ENCODE measurements at places on chromosomes 3 and 15.

- DNase-seq = no peak
Observed at GRCh38 chr3:15279671-15280402, 52.5 kb downstream of the SH3BP5 start.

GRCh38 chr3:32460031-32460749, 42.5 kb downstream of the CMTM6 start:
- DNase-seq = peak; percentile 59

DNA sequence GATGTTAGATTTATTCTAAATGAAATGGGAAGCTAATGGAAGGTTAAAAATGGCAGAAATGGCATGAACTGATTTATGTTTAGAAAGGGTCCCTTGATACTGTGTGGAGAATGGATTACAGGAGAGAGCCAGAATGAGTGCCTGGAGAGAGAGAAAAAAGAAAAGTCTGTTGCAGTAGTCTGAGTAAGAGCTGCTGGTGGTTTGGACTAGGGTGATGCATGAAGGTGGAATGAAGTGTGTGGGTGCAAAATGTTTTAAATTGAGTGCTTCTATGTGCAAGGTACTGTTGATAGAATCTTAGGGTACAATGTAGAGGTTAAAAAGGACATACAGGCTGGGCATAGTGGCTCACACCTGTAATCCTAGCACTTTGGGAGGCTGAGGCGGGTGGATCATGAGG, 11.4 kb upstream of the MGA start:
- no peak for DNase-seq

GRCh38 chr15:67396114-67396513, 124.8 kb upstream of the C15orf61 start:
- DNase-seq = no peak

DNA sequence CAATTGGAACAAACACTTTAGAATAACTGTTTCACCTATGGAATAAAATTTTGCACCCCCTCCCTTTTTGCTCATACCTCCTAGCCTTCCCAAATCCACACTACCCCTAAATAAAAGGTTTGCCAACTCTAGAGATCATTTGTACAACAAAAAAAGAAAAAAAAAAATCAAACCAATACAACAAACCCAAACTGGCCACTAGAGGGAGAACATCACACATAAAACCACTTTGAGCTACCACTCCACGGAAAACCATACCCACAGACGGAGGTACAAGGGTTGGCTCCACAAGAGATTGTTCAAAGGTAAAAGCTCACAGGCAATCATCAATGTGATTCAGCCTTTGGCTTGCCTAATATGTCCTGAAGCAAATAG, 47.6 kb downstream of the SETMAR start:
- DNase-seq = peak; percentile 8

DNA sequence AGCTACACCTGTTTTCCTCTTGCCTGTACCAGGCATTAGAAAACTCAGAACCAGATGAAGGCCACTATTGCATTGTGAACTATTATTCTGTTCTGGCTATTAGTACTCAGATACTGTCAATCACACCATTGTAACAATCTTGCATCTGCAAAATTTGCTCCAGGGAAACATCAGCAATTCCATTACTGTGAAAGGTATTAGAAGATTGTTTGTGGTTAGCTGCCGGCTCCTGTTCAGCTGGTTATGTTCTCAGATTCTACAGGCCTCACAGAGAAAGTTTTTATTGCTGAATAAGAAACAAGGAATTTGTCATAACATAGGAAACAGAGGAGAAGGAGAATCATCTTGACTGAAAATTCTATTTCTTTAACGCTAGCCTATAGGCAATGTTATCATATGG, 179.9 kb downstream of the PLOD2 start:
- DNase-seq = no peak

- no peak for DNase-seq
Observed at GRCh38 chr3:112446343-112446742, 52.9 kb downstream of the BTLA start.

- no peak for DNase-seq
Observed at GRCh38 chr15:60580650-60581376, 101.9 kb upstream of the ICE2 start.

GRCh38 chr3:107650788-107651187, 128.0 kb downstream of the BBX start:
- no peak for DNase-seq

GRCh38 chr15:61315471-61315870, 86.4 kb upstream of the RORA start:
- no peak for DNase-seq

GRCh38 chr15:28004143-28005003, 94.7 kb downstream of the OCA2 start:
- DNase-seq = no peak

DNA sequence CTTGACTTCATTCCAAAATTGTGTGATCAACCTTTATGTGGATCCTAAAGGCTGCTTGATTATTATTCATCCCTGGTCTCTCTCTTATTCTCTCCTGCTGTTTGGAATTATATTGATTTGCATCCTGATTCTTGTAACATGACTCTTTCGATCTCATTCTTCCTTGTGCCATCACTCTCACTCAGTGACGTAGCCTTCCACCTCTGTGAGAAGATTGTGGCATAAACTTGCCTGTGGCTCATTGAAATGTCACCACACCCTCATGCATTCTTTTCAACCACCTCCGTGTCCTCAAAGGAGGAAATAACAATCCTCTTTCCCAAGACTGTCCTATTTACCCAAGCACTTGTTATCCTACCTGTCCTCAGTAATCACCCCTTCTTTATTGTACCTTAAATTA, 41.3 kb upstream of the GCNT3 start:
- no peak for DNase-seq

DNA sequence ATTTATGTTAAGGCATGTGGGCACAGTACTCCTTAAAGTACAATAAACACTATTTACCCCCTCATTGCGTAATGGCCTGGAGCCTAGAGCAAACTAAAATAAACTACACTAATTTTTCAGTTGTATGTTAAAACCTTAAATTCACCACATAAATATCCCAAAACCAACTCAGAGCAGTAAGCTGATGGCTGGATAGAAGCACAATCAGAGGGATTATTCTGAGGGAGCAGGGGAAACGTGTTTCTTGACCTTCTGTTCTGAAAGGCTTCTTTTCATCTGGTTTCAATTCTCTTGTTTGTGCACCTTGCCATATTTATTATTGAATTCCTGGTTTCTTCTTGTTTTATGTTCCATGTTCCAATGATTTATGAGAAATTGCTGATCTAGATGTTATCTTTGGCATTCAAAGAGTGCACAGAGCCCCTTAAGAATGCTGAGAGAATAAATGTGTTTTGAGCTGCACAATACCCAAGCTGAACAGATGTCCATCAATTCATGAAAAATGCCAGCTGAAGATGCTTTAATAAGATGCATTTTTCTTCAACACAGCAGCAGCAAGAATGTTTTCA, 29.6 kb downstream of the RPL22L1 start:
- no peak for DNase-seq

- peak; percentile 13 for DNase-seq
Observed at GRCh38 chr3:71581457-71582035, 2.0 kb downstream of the FOXP1 start.

- DNase-seq = no peak
Observed at GRCh38 chr3:14768881-14769280, 49.9 kb upstream of the FGD5 start.

- no peak for DNase-seq
Observed at GRCh38 chr3:138463724-138464490, 29.5 kb downstream of the ESYT3 start.

DNA sequence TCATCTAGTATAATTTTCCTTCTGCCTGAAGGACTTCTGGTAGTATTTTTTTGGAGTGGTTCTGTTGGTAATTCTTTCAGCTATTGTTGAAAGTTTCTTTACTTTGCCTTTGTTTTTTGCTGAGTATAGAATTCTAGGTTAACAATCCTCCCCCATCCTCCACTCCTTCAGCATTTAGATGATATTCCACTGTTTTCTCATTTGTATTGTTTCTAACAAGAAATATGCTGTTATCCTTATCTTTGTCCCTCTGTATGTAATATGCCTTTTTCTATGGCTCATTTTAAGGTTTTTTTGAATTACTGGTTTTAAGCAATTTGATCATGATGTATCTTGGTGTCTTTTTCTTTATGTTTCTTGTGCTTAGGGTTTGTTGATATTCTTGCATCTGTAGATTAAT, 53.9 kb downstream of the KLF15 start:
- DNase-seq = no peak

DNA sequence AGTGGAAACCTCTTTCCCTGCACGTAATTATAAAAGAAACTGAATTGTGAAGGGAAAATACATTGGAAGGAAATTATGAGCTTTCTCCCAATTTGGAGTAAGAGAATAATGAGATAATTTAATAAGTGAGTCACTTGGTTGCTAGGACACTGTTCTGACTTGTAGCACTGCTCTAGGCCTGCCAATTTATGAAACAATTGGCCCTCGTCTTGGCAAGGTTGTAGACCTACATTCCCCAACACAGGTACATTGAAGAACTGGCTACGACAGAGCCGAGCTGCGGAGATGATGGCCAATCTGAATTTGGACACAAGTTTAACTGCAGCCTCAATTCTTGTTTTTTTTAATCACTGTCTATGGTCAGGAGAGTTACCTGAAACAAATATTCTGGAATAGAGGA, 674.1 kb downstream of the MECOM start:
- no peak for DNase-seq

DNA sequence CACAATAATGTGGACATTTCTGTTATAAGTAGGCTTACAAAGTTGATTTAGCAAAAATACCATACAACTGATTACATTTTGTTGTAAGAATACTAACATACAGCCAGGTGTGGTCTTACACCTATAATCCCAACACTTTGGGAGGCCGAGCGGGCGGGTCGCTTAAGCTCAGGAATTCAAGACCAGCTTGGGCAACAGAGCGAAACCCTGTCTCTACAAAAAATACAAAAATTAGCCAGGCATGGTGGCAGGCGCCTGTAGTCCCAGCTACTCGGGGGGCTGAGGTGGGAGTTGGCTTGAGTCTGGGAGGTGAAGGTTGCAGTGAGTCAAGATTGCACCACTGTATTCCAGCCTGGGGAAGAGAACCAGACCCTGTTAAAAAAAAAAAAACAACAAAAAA, 67.1 kb downstream of the DLG1 start:
- no peak for DNase-seq

- no peak for DNase-seq
Observed at GRCh38 chr15:71494563-71495397, 315.6 kb upstream of the NR2E3 start.

GRCh38 chr15:64209680-64210334, 47.0 kb upstream of the PPIB start:
- DNase-seq = no peak

DNA sequence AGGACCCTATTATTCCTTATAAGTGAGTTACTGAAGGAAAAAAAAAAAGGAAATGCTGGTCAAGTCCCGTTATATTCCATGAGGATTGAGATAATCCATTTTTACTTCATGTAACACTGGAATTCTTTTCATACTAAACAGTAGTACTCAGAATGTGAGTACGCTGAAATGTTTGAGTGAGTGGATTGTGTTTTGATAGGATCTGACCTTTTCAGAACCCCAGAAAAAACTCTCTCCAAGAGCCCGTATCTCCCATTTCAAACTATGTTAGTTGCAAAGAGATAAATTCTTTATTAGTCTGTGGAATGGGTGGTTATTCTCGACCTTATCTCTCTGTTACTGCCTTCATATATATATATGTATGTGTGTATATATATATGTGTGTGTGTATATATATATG, 2.5 kb upstream of the LPP start:
- DNase-seq = no peak

DNA sequence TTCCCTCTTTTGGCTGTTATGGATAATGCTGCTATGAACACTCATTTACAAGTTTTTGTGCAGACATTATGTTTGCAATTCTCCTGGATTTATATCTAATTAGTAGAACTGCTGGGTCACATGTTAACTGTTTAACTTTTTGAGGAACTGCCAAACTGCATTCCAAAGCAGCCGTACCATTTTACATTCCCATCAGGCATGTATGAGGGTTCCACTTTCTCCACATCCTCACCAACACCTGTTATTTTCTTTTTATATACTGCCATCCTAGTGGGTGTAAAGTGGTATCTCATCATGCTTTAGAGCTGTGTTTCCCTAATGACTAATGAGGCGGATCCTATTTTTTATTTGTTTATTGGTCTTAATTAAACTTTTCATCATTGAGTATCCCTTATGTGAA, 9.2 kb downstream of the KPNA4 start:
- no peak for DNase-seq

DNA sequence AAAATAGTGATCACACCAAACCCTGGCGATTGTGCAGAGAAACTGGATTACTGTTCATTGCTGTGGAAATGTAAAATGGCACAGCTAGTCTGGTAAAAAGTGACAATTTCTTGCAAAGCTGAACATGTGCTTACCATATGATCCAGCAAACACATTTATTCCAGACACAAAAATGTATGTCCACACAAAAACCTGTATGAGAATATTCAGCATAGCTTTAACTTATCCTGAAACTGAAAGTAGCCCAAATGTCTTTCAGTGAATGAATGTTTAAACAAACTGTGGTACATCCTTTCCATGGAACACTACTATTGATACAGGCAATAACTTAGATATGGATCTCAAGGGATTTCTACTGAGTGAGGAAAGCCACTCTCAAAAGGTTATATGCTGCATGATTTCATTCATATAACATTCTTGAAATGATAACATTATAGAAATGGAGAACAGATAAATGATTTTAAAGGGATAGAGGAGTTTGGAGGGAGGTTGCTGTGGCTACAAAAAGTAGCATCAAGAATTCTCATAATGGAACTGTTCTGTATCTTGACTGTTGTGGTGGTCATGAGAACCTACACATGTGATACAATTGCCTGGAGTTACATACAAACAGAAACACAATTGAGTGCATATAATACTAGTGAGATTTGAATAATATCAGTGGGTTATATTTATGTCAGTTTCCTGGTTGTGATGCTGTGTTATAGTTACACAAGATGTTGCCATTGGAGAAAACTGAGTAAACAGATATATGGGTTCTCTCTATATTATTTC, 70.7 kb upstream of the DPH6 start:
- no peak for DNase-seq

DNA sequence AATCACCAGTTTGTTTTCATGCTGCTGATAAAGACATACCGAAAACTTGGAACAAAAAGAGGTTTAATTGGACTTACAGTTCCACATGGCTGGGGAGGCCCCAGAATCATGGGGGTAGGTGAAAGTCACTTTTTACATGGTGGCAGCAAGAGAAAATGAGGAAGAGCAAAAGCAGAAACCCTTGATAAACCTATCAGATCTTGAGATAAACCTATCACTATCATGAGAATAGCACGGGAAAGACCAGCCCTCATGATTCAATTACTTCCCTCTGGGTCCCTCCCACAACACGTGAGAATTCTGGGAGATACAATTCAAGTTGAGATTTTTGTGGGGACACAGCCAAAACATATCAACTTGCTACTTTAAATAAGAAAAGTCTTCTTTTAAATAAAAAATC, 28.9 kb downstream of the CD200R1L start:
- no peak for DNase-seq

GRCh38 chr15:77713281-77713680, 80.6 kb upstream of the LINGO1 start:
- DNase-seq = no peak

DNA sequence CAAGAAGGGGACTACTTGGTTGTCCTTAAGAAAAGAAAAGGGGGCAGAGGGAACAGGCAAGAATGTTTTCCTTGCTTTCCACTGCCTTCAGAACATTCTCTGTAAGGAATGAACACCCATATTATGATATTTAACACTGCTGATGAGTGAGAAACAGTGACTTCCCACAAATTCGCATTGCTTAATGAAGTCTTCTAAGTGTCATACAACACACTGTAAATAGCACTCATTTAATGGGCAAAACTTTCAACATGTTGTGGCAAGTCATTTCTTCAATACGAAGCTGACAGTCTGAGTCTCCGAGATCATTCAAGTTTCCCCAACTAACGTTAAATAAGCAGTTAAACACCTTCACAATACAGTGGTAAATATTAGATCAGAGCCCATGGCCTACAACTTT, 464.4 kb downstream of the SHQ1 start:
- DNase-seq = no peak
